ENCODE measurements at places on chromosomes 2 and 18.

GRCh38 chr18:25067275-25068025, 284.5 kb downstream of the ZNF521 start:
- no peak for DNase-seq

GRCh38 chr2:95728878-95729596, 137.2 kb downstream of the TRIM43 start:
- peak; percentile 27 for DNase-seq

- peak; percentile 82 for DNase-seq
These were observed at the start of gene ANKAR for GRCh38 chr2:189674374-189675112. Gene ANKAR, plus strand, starts transcription at chr2:189674670. Its CDS starts 1,821 bp downstream, at chr2:189676491.

DNA sequence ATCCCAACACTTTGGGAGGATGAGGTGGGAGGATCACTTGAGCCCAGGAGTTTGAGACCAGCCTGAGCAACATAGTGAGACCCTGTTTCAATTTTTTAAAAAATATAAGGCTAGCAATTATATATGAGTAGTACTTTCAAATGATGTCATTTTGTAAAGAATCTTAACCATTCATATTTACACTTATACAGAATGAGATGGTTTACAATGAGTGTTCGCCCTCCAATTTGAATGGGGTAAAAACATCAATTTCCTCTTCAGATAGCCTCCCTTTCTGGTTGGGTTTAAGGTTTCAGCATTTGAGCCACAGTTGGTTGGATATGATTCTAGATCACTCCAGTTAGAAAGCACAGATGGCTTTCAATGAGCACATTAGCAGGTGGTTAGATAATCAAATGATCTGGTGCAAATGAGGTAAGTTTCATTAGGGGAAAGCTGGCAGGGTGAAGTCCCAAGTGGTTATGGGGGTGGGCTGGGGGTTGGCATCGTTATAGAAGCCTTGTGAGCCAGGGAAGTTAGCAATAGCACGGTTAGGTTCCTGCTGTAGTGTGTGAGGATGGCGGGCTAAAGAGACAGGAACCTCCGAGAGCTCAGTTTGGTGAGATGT, 63.9 kb downstream of the TRPM8 start:
- no peak for DNase-seq

DNA sequence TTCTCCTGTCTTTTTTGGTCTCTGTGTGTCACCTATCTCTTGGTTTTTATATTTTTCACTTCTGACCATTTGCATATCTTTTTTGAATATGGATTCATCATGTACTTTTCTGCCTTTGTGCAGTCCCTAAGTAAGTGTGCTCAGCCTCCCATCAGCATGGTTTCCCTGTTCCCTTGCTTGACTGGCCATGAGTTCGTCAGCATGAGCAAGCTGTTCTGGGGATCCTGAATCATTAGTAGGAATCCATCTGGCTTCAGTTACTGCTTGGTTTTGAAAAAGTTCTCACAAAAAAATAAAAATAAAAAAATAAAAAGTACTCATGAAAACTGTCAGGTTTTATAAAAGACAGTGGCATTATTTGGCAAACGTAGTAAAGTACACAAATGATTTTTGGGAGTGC, 144.1 kb downstream of the NCOA1 start:
- DNase-seq: no peak

DNA sequence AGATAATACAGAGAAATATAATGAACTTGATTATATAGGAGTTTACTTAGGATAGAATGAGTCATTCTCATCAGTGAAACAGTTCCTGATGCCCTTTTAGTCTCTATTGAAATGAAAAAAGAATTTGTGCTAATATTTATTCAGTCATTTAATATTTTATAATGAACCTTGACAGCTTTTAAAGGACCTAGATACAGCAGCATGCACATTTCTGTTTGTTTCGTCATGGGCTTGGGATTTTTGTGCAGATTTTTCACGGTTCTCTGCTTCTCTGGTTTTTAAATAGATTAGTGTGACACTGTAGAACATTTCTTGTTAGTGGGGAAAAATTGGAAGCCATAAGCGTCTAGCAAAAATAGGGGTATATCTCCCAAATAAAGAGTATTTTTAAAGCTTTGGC, 60.7 kb downstream of the NABP1 start:
- no peak for DNase-seq

DNA sequence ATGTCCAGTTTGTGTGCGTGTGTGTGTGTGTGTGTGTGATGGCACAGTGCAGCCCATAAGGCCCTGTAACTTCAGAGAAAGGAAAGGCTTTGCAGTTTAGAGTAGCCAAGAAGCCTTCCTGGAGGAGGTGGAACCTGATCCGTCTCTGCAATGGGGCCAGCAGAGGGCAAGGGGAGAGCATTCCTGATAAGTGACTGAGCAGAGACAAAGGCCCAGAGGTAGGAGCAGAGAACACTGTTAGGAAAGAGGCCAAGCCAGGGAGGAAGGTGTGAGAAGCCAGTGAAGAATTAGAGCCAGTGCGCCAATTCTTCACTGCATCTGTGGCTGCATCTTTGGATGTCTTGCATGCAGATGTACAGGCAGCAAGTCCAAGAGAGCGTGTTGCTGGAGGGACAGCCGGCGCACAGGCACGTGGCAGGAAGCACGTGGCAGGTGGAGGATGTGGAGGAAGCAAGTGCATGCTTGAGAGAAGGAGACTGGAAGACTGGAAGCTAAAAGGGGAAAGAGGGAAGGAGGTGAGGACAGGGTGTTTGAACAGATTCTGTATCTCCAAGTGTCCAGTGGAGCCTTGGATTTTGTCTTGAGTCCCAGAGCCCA, 196.3 kb downstream of the CTIF start:
- DNase-seq: no peak

DNA sequence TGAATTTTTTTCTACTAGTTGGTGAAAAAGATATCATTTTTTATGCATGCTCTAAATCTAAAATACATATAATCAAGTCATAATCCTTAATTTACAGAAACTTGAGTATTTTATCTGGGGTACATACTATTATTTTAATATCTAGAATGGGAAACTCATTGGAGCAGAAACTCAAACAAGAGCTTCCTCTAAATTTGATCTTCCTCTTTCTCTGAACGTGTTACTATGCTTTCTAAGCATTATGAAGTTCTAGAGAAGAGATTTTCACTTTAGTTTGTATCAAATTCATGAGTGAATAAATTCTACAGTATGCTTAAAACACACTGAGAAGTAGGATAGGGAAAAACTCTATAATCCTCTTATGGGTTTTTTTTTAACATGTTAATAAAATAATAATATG, 20.6 kb upstream of the SLC38A11 start:
- no peak for DNase-seq

GRCh38 chr2:97701186-97701585, 12.2 kb upstream of the ZAP70 start:
- DNase-seq: no peak

GRCh38 chr2:15579641-15580040, 12.0 kb upstream of the DDX1 start:
- DNase-seq: no peak

DNA sequence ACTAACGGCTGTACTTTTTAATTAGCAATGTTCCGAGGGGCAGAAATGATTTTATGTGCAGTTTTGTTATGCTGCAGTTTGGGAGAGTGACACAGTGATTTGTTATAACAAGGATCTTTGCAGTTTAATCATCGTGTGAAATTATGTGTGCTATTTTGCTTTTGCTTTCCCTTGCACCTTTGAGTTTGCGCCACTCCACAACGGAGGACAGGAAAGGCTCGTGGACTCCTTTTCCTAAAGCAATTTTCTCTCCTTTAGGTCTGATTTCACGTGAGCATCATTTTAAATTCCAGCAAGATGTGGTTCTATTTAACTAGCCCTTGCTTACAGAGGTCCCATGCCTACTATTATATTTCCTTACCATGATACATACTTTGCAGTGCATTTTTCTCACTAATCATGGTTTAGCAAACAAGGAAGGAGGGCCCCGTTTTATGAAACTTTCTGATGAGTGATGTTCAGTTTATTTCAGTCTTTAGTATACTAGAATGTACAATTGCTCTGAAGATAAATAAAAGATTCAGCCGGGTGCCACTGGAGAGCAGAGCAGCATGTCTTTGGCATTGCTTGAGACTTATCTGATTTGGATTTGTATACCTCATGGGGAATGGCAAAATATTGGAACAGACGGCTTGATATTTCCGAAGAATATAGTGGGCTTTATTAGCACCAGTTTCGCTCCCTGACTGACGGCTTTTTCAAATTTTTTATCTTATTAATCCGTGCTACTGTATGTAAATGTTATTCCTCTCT, 528.2 kb upstream of the FANCL start:
- DNase-seq: no peak

DNA sequence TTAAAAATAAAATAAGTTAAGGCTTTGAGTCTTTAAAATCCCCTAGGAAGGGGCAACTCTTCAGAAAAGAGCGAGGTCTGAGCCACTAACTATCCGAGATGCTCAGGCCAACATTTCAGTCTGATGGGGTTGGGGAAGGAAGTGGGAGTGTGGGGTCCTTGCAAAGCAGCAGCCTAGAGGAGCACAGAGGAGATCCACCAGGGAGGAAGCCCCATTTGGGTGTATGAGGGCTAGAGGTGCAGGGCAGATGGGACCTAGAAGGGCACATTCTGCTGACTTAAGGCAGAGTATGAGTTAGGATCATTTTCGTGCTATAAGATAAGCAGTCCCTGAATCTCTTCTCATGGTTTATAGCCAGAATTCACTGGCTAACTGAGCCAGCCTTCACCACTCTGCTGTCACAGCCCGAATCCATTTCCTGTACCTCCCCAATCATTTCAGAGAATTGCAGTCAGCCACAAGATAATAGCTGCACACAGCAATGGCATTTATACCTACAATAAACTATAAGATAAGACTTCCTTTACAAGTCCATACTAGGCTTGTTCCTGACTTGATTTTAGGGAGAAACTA, 37.0 kb downstream of the MRPL30 start:
- DNase-seq: no peak

DNA sequence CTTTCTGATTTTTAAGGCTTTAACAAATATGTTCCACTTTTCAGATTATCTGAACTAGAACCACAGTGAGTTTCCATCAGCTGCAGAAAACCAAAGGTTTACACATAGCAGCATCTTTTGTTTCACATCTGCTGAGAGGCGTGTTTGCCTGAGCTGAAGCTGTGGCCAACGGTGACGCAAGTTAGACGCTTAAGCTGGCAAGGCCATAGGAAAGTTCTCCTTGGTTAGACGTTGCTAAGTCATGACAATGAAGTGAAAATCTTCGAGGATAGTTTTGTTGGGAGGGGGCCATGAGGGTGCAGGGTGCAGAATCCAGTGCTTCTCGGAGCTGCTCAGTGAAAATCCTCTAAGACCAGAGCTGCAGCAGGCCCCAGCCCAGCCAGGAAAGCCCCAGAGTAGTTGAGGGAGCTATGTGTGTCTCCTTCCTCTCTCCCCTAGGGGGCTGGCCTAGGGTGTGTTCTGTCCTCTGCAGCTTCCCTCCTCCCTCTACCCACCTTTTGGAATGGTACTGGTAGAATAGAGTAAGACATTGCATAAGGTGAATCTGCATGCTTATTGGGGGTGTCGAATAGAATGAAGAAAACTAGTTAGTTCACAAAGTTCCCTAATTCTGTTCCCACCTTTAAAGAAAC, 105.4 kb downstream of the FHOD3 start:
- no peak for DNase-seq

DNA sequence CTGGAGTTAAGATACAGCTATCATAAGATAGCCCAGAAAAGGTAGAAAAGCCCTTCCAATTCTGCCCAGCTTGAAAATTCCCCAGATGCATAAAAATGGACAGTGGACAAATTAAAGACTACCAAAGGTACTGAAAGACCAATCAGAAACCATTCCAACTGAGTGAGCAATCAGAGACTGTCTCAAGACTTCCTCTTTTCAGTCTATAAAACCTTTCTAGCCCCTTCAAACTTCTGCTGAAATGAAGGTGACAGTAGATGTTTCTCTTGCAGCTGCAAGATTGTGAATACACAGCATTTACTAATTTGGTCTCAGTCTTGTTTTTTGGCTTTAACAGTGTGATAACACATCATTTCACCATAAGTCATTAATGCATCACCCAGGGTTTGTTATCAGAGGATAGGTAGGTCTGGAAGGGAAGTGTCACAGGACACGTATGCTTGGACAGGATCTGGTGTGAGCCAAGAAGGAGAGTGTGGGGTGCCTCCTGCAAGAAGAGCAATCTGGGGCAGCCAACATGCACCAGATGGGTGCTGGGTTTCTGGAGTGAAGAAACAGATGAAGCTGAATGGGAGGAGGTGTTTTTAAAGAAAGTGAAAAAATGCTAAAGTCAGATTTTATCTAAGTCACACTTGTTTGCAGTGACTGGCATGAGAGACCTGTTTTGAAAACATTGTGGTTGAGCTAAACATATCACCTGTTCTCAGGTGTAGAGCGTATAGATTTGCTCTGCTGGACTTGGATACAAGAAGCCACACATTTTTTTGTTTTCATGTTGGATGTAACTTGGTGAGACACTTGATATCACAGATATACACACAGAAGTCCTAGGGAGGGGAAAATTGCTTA, 75.3 kb upstream of the DDX18 start:
- no peak for DNase-seq

- DNase-seq: no peak
These were observed 279.5 kb upstream of the SIX2 start for GRCh38 chr2:45288532-45289417.

DNA sequence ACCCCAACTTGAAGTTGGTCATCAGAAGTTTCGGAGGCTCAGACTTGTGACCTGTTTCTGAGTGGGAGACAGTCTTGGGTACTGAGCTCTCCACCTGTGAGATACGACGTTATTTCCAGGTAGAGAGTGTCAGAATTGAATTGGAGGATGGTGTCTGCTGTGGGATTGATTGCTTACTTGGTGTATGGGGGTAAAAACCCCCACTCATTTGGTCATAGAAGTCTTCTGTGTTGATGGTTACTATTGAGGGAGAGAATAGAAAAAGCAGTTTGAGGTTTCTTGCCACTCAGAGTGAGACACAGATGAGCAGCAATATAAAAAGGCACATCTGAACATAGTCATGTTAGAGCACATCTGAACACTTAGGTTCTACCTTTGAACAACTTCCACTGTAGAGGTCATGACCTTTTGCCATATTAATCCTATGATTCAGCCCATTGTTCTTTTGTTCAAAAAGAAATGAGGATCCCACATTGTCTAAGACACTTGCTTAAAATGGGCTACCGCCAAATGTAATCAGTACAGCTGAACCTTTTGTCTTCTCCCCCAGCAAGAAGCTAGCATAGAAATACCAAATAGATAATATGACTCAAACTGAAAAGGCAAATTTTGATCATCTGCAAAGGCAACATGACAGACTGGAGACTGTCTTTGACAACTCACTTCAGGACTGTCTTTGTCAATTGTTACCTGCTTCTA, 73.3 kb downstream of the NAB1 start:
- no peak for DNase-seq

DNA sequence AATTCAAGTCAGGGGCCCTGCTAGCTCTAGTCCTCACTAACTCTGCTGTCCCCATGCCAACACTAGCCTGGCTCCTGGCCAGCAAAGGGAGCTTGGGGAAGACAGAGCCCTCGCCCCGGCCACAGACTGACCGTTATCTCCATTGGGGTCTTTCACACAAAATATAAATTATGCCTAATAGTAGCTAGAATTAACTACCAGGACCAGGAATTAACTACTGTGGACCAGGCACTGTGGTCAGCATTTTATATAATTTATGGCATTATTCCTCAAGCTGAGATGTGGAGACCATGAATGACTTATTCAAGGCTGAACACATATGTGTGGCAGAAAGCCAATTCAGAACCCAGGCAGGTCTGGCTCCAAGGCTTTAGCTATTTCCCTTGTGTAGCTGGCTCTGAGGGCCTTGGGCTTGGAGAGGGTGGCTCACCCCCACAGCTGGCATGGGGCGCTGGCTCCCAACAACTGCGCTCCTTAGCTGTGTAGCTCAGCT, 49.2 kb downstream of the CELF4 start:
- no peak for DNase-seq

GRCh38 chr2:229675569-229675968, 38.8 kb downstream of the DNER start:
- peak; percentile 50 for DNase-seq
